Chondrocyte (in vitro differentiated cells): ENCODE measurements at places on chromosomes 13 and 19.
A peak's percentile ranks its signal among the peaks of the same experiment; 100 is the strongest.

- peak; percentile 80 for DNase-seq
Observed at GRCh38 chr13:51999510-51999911, 11.7 kb downstream of the ATP7B start.

GRCh38 chr19:16419669-16420335 lies 52.0 kb downstream of the EPS15L1 start:
- no peak for DNase-seq

- no peak for DNase-seq
Observed at GRCh38 chr13:41188584-41188983, 5.8 kb downstream of the KBTBD7 start.

DNA sequence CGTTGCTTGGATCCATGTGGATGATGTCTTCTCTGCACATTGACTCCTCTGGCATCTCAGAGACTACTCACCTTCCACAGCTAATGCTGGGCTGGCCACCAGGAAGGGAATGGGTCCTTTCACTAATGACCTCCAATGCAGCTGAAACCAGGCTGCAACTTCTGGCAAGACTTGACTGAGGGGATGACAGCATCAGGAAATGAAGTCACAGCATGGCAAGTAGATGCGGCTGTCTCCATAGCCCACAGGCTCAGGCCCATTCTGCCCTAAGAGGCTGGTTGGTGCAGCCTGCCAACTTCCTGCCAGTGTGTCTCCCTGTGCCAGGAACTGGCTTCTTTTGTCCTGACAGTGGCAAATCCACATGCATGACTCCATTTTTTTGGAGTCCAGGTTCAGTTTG lies 467.3 kb downstream of the TSHZ3 start:
- no peak for DNase-seq

DNA sequence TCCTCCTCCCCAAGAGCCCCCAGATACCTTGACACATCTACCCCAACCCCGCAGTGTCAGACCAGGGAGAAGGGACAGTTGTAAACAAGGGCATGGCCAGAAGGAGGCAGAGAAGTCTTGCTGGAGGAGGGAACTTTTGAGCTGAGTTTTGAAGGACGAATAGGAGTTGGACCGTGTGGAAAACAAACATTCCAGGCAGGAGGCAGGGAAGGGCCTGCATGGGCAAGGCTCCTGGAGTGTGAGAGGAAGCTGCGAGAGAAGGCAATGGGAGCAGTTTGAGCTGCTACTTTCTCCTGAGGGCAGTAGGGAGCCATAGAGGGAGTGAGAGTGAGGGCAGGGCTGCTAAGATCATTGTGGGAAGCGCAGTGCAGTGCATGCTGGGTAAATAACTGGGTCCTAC lies 23.3 kb downstream of the IL12RB1 start:
- no peak for DNase-seq
